Small intestine (tissue), 16 donors: ENCODE measurements at places on chromosomes 1 and 21.

DNA sequence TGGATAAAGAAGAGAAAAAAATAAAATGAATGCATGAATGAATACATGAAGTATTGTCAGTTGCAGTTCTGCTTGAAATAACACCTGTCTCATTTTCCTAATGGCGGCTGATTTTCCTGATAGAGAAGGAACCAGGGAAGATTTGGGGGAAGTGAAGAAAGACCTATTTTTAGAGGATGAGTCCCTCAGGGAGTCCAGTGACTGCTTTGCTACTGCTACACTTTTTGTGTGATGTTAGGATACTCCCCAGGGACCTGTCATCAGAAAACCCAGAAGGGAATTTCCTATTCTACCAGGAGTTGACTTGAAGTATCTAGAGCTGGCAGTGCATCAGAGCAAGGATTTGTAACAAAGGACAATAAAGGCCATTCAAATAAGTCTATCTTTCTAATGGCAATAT is 114.8 kb downstream of the MAB21L3 start:
- DNase-seq = no peak

DNA sequence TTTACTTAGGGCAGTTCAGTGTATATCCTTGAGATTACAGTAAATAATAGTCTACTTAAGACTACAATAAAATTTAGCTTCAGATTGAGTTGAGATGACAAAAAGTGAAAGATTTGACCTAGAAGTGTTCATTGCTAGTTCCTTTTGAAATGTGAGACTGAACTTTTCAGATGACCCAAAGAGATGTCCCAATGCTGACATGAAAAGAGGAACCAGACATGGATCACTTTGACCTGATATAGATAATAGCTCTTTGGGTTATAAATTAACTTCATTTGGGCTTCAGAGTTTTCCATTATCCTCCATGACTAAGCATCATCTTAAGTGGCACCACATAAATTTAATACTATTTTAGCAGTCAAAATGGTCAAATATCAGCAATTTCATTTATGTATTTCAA is 25.7 kb upstream of the OR10J5 start:
- DNase-seq = no peak

DNA sequence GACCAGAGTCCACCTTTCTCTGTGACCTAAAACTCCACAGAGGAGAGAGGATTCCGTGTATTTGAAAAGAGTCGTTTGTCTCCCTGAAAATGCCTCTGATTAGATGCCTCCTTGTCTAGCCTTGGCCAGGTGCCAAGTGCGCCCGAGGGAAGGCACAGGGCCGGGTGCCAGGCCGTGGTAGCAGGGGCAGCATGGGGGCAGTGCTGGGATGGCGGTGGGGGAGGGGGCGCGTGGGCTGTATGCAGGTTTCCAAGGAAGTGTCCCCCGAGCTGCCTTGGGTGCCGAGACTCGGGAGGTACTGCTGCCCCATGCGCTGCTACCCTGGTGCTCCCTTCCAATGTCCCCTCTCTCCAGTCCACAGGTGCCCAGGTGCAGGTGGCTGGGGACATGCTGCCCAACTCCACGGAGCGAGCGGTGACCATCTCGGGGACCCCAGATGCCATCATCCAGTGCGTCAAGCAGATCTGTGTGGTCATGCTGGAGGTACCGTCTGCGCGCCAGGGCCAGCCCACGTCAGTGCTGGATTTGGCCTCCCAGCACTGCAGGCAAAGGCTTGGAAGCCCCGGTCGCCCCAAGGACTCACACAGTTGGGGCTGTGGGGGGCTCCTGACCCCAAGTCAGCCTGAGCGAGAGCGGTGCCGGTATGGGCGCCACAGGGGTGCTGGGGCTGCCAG is 70.9 kb upstream of the COL6A1 start:
- no peak for DNase-seq

DNA sequence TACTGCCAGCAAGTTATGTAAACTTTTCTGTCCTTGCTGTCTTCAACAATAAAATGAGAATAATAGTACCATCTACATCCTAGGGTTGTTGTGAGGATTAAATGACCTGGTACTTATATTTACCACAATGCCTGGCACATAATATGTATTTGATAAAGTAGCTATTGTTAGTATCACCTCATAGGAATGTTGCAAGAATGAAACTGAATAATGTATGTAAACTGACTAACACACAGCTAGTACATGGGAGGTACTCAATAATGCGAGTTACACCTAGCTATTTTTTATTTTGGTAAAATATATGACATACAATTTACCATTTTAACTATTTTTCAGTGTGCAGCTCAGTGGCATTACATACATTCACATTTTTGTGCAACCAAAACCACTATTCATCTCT is 169.0 kb upstream of the C8B start:
- DNase-seq = no peak
